Kidney epithelial cell (primary cell): ENCODE measurements at places on chromosomes 7 and 10. TPM values are rescaled to one million over a fixed set of nuclear protein-coding genes. Genes with fewer than 3 reads are reported as not detected.

DNA sequence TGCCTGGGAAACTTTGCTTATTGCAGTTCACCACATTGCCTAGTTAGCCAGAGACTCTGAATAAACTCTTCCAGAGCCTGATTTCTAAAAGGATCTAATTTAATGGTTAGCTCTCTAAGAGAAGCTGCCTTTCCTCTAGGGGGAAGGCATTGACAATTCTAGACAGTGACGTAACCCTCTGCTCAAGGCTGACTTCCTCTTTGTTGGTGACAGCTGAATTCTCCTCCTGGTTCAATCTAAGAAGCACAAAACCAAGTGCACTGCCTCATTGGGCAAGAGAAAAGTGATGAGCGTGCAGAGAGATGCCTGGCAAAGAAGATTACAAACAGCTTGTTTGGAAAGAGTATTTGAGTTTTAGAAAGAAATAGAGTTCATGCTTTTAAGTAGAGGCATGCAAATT is 102.7 kb downstream of the MACC1 start:
- DNase-seq: no peak

GRCh38 chr7:146176860-146177259 is 60.3 kb downstream of the CNTNAP2 start:
- DNase-seq: no peak

- no peak for DNase-seq
Measured at GRCh38 chr10:32347363-32348022, 535 bp upstream of the EPC1 start.

- no peak for DNase-seq
Measured at GRCh38 chr10:74406006-74406405, 255.0 kb downstream of the ADK start.

CLDN3 gene
- total RNA-seq: 100 and 123 TPM in 2 replicates
